ENCODE measurements at places on chromosomes 7 and 10.
A peak's percentile ranks its signal among the peaks of the same experiment; 100 is the strongest.

- DNase-seq, result no peak
Observed at GRCh38 chr7:70338015-70338414, 739.7 kb downstream of the AUTS2 start.

GRCh38 chr7:155256761-155257481 is 40.8 kb upstream of the INSIG1 start:
- DNase-seq, result no peak

GRCh38 chr7:4724648-4725013 is 42.5 kb downstream of the FOXK1 start:
- DNase-seq, result no peak

- DNase-seq, result peak; percentile 11
Observed at GRCh38 chr10:27743877-27744801, 1.5 kb downstream of the MKX start.

GRCh38 chr7:40579401-40579800 is 444.6 kb downstream of the SUGCT start:
- no peak for DNase-seq

DNA sequence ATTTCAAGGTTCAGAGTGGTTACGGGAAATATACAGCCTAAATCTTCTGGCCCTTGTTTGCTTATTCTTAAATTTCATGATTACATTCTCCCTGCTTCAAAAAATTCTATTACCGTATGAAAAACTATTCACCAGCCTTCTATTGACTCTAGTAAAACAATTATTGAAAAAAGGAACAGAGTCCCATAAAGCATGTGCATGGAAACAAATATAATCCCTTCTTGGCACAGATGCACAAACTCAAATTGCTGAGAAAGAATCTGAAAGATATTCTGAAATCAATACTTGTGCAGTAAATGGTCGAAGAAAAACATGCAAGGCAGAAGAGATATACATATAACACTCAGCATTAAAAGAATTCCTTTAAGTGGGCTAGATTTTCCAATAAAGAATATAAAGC is 83.6 kb downstream of the LRRN3 start:
- no peak for DNase-seq

DNA sequence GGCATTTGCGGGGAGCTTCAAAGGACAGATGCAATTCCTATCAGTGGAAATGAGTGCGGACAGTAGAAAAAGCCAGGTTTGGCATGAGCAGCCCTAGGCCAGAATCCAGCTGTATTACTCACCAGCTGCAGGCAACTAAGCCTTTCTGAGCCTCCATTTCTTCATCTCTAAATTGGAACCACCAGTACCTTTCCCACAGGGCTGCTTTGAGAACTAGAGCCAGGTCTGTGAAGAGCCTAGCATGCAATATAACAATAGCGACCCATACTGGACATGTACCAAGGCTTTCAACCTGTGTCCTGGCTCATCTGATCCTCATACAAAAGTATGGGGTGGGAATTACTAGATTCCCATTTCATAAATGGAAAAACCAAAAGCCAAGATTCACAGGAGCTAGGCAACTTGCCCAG is 101.0 kb downstream of the GSAP start:
- DNase-seq, result no peak

GRCh38 chr7:11779864-11780674 is 51.9 kb downstream of the THSD7A start:
- no peak for DNase-seq

DNA sequence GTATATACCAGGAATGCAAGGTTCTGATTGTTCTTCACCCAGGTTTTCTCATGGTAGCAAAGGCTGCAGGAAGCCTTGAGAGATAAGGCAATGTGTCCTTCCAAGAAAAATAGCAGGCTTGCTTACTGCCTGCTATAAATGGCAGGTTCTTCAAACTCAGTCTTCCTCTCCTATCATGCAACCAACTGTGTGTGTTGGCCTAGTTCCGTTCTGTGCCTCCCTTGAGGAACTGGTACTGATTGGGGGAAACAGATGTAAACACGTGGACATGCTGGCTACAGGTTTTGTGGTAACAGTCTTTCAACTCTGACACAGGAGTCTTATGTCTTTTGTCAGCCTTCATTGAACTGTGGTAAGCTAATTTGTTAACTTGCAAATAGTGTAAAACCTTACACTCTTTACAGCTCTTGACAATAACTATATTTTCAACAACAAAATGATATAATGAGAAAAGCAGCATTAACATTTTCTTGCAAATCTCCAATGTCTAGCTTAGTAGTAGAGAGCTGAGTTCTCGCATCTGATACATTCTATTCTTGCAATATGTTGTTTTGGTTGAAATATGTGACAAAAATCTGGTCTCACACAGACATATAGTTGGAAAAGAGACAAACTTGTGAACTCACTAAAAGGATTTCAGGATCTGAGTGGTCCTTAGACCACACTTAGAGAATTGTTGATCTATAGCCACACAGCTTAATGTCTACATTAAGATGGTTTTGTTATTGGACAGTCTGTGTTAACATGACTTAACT is 54.7 kb upstream of the LSM8 start:
- no peak for DNase-seq

DNA sequence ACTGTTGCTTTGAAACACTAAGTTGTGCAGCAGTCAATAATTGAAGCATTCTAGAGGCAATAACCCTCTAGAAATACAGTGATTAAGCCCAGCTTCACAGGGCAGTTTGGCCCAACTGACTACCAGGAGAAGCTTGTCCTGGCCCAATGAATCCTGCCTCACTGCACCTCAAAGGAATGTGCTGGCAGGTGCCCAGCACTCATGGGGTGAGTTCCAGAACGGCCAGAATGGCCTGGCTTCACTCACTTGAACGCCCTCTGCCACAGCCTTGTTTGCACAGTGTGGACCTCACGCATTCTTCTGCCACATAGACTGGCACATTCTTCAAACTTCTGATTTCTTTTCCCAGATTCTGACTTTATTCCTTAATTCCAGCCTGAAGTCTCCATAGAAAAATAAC is 6.6 kb upstream of the ITIH2 start:
- no peak for DNase-seq

DNA sequence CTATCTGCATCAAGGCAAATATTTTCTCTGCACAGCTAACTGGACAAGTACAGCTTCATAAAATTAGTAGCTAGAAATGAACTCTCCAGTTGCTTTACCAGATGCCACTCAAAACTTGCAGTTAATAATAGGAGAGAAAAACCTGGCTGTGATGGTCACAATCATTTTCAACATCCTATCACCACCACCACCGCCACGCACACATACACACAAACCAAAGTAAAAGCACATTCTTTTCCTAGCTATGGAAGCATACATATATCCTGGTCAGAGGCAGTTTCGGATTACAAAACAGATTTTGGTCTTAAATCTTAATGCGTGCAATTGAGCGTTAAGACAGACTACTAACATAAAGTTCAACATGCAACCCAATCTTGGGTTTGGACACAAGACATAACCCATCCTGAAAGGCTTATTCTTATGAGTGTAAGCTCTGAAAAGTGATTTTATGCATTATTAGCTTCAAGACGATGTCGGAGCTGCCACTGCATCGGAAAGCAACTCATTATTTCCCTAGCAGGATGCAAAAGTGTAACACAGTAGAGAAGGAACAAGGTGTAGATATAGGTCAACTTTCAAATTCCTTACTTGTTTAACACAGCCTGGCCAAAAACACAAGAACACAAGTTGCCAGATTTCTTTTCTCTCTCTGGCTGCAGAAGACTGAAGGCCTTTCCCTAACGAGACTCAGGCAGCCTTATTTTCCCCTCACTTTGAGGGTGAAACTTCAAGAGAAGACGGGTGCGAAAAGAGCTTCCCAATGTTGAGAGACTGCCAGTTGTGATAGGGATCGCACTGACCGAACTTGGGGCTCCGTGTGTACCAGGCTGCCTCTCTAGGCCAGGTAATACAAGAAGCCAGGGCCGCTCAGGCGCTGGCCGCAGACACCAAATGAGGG is 1.2 kb downstream of the CACUL1 start:
- DNase-seq, result peak; percentile 49

- DNase-seq, result no peak
Observed at GRCh38 chr7:80623503-80624252, 14.8 kb upstream of the CD36 start.

- no peak for DNase-seq
Observed at GRCh38 chr7:13290975-13291374, 603.5 kb downstream of the ARL4A start.

DNA sequence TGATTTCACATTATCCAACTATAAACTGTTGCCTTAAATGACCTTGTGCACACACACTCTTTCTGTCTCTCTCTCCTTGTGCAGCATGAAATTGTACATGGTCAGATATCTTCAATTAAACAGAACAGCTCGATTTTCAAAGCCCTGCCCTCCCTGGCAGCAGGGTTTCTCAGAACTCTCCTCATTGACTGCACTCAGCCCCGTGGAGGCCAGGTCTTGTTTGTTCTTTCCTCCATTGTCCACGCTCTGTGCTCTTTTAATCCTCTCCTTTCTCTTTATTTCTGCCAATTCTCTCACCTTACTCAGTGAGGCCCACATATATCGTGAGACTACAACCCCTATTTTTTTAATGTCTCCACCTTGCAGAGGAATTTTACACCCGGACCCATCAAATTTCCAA is 175.9 kb upstream of the STK17A start:
- no peak for DNase-seq

- peak; percentile 85 for DNase-seq
Observed at GRCh38 chr7:123552641-123553040, 5.0 kb downstream of the NDUFA5 start.

GRCh38 chr7:115825456-115826115 is 205.0 kb downstream of the TFEC start:
- no peak for DNase-seq

DNA sequence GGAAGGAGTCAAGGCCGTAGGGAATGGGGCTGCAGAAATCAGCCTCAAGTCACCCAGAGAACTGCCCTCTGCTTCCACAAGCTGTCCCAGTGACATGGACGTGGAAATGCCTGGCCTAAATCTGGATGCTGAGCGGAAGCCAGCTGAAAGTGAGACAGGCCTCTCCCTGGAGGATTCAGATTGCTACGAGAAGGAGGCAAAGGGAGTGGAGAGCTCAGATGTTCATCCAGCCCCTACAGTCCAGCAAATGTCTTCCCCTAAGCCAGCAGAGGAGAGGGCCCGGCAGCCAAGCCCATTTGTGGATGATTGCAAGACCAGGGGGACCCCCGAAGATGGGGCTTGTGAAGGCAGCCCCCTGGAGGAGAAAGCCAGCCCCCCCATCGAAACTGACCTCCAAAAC is 50.2 kb upstream of the PDCD4 start:
- DNase-seq, result no peak

DNA sequence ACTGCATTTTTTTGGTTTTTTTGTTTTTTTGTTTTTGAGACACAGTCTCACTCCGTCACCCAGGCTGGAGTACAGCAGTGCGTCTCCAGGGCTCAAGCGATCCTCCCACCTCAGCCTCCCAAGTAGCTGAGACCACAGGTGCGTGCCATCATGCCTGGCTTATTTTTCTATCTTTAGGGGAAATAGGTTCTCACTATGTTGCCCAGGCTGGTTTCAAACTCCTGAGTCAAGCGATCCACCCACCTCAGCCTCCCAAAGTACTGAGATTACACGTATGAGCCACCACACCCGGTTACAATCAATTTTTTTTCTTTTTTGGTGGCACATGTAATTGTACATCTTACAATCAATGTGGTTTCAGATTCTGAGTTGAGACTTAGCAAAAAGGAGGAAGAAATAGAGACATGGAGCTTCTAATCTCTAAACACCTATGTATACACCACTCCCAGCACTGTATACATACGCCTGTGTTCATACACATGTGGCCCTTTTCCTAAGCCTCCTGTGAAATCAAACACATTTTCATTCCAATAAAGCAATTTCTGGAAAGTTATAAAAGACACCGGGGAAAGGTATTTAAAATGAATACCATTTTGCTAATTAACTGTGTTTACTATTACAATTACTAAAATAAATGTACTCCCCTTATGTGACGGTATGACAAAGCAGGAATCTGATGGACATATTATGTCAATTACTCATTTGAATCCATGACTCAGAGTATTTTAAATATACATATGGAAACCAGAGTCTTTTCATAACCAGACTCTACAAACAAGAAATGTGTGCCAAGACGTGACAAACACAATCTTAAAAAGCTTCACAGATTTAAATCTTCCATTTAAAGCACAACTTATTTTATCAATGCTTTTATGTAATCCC is 40.9 kb downstream of the SMURF1 start:
- no peak for DNase-seq

- no peak for DNase-seq
Observed at GRCh38 chr7:45986355-45987298, 65.6 kb upstream of the IGFBP3 start.

GRCh38 chr7:134691546-134692343 is 45.1 kb downstream of the BPGM start:
- no peak for DNase-seq

GRCh38 chr7:134985894-134986362 is 380 bp upstream of the AGBL3 start:
- DNase-seq, result no peak

All from hematopoietic multipotent progenitor cell treated with erythropoietin and hydrocortisone succinate and interleukin-3 and kit ligand, for 8 days (in vitro differentiated cells).